Stimulated activated CD4-positive, alpha-beta T cell treated with anti-CD3 and anti-CD28 coated beads, Interleukin-1b, Interleukin-23, amount 100 ng/mL, for 48 hours (primary cell): ENCODE measurements at places on chromosomes 7 and 10.

- DNase-seq, result no peak
Observed at GRCh38 chr10:69867699-69868558, 66.2 kb downstream of the COL13A1 start.

- no peak for DNase-seq
Observed at GRCh38 chr7:78443811-78444210, 645.2 kb downstream of the PHTF2 start.

GRCh38 chr10:34835908-34836508 is 20.9 kb upstream of the PARD3 start:
- DNase-seq, result no peak

GRCh38 chr10:43444897-43445466 is 8.1 kb downstream of the ZNF487 start:
- DNase-seq, result no peak

- DNase-seq, result no peak
Observed at GRCh38 chr7:114504586-114504985, 90.0 kb downstream of the FOXP2 start.

- no peak for DNase-seq
Observed at GRCh38 chr7:155351120-155351870, 53.6 kb downstream of the INSIG1 start.

DNA sequence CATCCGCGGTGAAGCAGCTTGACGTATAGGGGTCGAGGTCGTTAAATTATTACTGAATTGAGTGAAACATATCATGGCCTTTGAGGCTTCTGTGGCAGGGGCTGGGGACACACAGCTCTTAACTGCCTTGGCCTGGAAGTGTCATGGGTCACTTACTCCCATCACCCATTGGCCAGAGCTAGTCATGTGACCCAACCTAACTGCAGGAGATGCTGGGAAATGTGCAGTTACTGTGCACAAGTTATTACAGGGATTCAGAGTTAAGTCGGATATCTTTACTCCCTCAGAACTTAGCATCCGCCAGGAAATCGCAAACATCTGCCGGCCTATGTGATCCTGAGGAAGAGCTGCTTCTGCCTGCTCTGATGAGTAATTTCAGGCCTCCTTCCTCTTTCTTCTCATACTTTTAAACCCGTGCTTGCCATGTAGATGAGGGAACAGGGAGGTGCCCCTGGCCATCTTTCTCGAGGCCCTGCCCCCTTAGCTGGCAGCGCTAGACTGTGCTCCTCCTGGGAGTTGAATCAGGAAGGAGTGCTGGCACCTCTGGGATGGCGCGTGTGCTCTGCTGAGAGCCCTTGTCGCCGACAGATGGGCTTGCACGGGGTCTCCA is 203.6 kb downstream of the TCF7L2 start:
- DNase-seq, result no peak

DNA sequence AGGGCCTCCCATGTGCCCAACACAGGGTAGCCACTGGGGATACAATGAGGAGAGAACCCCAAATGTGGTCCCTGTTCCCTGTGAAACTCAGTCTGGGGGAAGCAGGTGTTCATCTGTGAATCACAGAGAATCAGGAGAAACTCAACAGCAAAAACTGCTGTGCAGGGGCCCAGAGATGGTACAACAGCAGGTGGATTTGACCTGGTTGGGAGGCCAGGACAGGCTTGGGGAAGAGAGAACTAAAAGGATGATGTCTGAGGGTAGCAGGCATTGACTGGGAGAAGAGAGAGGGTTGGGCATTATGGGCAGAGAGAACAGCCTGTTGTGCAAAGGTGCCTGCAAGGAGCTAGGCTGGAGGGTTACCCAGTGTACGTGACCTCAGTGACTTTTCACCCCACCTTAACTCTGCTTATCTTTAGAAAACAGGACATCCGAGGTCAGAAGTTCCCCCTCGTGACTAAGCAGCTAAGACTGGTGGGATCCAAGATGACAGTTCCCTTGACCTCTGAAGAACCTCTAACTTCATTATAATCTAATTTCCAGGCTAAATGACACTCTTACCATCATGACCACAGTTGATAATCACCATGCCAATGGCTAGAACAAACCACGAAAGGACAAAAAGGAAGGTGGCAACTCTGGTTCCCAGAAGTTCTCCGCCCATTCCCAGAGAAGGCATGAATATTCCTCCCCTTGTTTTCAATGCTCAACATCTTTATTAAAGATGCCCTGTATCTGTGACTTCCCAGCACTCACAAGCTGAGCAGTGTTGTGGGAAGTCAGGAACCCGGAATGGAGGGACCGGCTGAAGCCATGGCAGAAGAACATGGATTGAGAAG is 5.1 kb upstream of the ADAMTS14 start:
- DNase-seq, result no peak

- DNase-seq, result no peak
Observed at GRCh38 chr7:78062214-78062613, 263.6 kb downstream of the PHTF2 start.
